ENCODE measurements at places on chromosomes 4 and X.

DNA sequence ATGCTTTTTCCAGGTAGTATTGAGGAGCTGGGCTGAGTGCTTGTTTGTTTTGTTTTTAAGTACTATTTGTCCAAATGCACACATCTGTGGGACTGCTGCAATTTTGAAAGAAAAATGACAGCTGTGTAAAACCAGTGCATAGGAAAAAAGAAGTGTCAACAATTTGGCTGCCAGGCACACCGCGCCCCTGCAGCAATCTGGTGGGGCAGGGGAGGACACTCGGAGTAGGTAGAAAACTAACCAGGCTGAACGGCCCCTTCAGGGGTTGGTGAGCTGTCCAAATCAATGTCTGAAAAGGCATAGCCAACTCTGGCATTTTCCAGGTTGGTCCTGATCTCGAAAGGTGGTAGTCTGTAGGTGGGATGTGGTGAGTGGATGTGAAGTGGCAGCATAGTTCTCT lies 1.1 kb downstream of the LDOC1 start:
- DNase-seq: no peak

DNA sequence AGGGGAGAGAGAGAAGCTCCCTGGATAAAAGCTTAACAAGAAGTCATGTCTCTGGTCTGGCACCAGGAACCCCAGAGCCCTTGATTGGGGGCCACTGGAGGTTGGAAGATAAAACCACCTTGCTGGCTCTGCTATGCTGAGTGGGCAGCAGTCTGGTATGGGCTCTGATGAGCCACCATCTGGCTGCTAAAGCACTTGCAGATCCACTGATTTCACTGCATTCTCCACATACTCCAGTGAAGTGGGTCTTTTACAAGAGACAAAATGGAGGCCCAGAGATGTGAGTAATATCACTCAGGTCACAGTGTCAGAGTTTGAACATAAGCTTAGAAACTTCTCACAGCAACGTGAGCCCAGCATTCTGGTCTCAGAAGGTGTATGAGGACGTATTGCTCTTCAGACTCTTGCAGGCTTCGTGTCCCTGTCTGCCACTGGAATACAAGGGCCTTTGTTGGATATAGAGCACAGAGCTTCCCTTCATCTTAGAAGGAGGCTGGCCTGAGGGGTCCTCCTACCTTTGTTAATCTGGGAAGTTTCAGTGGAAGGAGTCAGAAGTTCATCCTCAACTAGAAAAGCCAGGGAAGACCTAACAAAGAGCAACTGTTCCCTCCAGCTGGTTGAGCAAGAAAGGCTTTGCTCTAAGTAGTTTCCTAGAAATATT lies 11.8 kb downstream of the CLDN2 start:
- DNase-seq: no peak

GRCh38 chr4:52235552-52236201 lies 184.6 kb downstream of the SPATA18 start:
- no peak for DNase-seq

DNA sequence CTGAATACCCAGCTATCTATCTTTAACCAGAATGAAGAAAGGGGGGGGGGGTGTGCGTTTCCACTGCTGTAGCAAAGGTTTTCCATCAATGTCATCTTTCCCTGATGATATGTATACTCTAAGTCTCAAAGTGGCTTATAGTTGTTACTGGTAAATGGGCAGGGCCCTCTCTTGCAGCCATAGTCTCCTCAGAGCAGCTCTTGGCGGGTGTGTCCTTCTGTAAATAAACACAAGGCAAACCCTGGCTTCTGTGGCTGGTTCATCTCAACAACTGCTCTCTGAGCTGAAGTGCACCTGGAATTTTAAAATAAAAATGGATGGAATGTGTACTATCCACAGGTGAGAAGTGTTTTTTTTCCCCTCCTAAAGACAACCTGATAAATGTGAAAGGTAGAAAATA lies 57.5 kb upstream of the SCML1 start:
- DNase-seq: no peak

GRCh38 chr4:130197946-130198345 lies 1102.0 kb downstream of the C4orf33 start:
- DNase-seq: no peak

GRCh38 chrX:30538271-30538670 lies 39.3 kb downstream of the TASL start:
- DNase-seq: no peak

DNA sequence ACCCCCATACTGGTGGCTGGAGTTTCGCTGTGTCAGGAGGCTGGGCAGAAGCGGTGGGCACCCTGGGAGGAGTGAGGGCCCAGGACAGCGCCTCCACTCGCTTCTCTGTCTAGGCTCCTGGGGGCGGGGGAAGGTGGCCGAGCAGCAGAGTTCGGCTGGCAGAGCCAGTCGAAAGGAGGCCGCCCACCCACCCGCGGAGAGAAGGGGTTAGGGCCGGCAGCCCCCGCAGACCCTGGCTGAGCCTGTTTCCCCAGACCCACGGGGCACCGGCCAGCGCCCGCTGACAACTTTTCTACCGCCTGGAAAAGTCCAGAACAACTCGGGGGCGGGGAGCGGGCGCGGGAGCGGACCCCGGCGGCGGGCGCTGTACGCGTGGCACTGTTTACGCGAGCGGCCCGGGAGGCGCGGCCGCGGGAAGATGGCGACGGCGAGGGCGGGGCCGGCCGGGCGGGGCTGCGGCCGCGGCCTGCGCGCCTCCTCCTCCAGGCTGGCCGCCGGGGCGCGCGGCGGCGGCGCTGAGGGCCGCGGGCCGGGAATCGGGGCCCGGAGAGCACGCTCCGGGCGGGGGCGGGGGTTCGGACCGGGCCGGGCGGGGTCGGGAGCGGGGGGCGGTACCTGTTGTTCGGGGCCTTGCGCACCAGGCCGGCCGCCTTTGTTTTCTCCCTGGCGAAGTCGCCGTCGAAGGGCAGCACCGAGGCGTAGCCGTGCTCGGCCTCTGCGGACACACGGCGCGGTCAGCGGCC lies 628 bp downstream of the MXD4 start:
- peak; percentile 28 for DNase-seq

DNA sequence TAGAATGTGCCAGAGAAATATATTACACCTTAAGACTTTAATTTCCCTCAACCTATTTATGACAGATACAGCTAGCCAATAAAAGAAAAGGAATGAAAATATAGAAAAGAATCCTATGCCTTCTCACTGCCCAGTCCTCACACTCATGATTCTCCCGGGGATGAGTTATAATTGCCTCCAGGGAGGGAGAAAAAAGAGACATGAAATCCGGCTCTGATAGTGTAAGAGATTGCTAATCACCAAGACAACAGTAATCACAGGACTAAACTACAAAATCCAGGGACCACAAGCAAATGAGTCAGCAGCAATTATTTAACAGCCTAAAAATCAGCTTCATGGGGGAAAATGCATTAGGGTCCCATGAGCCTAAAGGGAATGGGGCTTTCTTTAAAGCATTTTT lies 95.9 kb upstream of the DUSP21 start:
- DNase-seq: no peak

DNA sequence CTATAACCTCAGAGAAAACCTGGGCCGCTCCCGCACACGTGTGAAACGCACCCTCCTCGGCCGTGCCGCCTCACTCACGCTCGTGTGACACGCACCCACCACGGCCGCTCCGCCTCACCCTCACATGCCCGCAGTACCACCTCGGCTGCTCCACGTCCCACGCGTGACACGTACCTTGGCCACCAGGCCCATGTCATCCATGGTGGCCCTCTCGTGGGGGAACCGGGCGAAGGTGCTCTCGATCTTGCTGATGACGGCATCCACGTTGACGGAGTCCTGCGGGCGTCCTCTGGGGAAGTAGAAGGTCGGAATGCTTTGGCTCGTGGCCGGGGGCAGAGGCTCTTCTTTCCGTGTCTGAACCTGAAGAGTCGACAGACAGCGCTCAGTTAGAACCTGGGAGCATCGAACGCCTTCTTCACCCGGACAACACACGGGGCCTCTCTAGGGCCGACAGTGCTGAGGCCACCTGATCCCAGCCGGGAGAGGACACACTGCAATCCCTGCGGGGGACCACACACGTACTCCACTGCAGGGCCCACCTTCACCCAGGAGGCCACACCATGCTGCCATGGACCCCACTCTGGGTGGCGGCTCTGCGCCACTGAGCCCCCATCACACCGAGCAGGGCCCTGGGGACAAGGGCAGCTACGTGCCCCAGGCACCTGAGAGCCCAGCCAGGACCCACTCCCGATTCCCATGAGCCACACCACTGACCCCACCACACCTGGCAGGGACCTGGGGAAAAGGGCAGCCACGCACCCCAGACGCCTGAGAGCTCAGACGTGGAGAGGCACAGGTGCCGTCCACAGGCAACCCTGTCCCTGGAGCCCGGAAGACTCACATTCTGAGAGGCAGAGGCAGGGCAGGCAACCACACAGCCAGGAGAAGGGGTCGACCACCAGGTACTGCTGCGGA lies 25.2 kb downstream of the PPP2R3B start:
- DNase-seq: no peak

DNA sequence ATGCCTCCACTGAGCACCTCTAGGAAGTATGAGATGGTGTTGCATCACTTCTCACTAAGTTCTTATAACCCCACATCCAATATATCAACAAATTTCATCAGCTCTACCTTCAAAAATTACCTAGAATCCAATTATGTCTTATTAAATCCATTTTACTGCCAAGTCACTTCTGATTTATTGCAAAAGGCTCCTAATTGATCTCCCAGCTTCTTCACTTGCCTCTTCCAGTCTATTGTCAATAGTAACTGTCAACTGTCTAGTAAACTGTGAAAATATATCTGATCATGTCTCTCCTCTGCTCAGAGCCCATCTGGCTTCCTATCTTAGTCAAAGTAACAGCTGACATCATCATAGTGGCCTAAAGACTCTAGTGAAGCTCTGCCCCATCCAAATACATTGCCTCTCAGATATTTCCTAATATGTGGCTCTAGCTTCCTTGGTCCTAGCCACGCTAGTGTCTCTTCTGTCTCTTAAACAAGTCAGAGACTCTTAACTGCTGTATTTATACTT lies 414.5 kb upstream of the ATOH1 start:
- no peak for DNase-seq

DNA sequence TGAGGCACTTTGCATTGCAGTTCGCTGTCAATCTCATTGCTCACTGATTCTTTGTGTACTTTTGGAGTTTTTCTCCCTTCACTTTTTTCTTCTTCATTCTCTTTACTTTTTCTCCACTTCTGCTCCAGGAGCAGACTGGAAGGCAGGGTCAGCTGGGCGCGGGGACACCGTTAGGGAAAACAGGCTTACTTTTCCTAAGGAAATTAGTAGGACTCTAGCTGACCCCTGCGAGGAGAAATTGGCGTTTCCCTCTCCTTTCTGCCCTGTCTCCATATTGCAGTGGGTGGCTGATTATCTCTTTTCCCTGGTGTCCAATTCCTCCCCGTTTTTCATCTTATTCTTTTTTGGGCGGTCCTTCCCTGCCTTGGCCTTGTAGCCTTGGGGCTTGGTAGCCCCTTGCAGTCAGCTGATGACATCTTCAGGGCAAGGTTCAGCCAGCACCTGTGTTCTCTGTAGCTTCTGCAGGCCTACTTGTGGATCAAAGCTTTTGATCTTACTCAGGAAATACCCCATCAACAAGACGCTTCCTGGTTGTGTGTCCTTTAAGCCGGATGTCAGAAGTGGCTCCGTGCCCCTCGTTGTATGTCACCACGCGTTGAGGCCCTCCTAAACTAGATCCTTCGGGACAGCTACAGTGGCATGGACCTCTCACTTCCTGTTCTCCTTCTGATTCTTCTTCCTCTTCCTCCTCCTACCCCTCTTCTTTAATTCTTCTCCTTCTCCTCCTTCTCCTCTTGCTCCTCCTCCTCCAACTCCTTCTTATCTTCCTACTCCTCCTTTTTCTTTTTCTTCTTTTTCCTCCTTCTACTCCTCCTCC lies 36.1 kb downstream of the NBDY start:
- no peak for DNase-seq

GRCh38 chr4:159071178-159071968 lies 31.5 kb upstream of the RAPGEF2 start:
- no peak for DNase-seq

DNA sequence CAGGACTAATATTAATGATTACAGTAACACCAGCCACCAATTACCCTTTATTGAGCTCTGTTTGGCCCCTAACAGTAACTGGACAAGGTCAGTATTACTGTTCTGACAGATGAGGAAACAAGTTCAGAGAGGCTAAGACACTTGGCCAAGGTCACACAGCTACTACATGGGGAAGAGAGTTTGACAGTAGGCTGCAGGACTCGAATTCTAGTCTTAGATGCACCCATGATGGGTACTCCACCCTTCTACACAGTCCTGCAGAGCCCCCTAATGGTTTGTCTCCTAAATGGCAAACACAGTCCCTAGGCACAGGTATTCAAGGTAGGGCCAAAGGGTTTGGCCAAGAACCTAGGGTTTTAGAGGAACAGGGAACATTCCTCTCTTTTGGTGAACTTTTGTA lies 93.9 kb downstream of the NSUN7 start:
- no peak for DNase-seq

DNA sequence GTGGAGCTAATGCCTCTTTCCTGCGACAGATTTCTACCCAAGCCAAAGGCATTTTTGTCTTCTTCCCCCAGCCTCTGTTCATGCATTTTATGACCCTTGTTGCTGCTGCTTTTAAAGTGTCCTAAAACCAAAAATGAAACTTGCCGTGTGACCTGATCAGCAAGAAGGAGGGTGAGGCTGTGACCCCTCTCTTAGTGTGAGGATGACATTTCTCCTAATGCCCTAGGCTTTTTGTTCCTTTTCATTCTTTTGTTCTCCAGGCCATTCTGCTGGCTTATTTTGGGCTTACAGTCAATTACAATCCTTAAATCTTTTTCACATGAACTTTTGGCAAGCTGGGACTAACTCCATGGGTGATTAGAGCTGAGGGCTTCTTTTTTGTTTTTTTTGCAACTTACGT lies 34.4 kb downstream of the PTTG2 start:
- no peak for DNase-seq

DNA sequence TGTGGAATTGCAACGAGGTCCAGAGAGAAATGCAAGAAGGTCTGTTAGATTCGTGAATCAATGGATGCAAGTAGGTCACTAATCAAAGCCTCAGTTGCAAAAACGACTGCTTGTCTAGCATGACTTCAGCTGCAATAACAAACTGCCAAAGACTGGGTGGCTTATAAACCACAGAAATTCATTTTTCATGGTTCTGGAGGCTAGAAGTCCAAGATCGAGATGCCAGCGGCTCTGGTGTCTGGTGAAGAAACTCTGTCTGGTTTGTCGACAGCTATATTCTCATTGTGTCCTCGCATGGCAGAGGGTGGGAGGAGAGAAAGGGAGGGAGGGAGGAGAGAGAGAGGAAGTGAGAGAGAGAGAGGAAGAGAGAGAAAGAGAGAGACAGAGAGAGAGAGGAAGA lies 114.7 kb downstream of the MXRA5 start:
- DNase-seq: no peak

Data from WERI-Rb-1 (cell line).